ENCODE measurements at places on chromosomes 7 and 10. TPM values are rescaled to one million over a fixed set of nuclear protein-coding genes. Genes with fewer than 3 reads are reported as not detected.

Gene WASHC2C
- total RNA-seq: 33.8 TPM

Gene CYP2C9
- not detected for total RNA-seq

Gene SPDYE1
- not detected for total RNA-seq

Gene ARID5B
- total RNA-seq: 1.1 TPM

Gene THSD7A
- total RNA-seq: 1.2 TPM

DNA sequence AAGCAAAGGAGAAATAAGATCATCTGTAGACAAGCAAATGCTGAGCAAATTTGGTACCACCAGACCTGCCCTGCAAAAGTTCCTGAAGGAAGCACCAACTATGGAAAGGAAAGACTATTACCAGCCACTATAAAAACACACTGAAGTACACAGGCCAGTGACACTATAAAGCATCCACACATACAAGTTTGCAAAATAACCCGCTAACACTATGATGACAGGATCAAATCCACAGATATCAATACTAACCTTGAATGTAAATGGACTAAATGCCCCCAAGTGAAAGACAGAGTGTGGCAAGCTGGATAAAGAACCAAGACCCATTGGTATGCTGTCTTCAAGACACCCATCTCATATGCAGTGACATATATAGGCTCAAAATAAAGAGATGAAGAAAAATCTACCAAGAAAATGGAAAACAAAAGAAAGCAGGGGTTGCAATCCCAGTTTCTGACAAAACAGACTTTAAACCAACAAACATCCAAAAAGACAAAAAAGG, 18.2 kb upstream of the PDK4 start:
- no peak for DNase-seq
- H3K27me3 ChIP-seq: no peaks in the 10 kb centered on the region
- H3K4me3 ChIP-seq: no peak overlapping the region
- no peaks in the 10 kb centered on the region for H3K4me1 ChIP-seq
- no peaks in the 10 kb centered on the region for H3K36me3 ChIP-seq
- no peak overlapping the region for H3K27ac ChIP-seq

- no peak overlapping the region for H3K27ac ChIP-seq
- H3K4me1 ChIP-seq: no peaks in the 10 kb centered on the region
- H3K27me3 ChIP-seq: no peaks in the 10 kb centered on the region
- DNase-seq: peak; percentile 97
- no peaks in the 10 kb centered on the region for H3K36me3 ChIP-seq
- no peak overlapping the region for H3K4me3 ChIP-seq
Measured at GRCh38 chr10:44857363-44858016, 53.6 kb upstream of the TMEM72 start.

GRCh38 chr10:43461950-43462349, 25.0 kb downstream of the ZNF487 start:
- peaks cover 5% of the 10 kb centered on the region for H3K4me1 ChIP-seq
- no peaks in the 10 kb centered on the region for H3K27me3 ChIP-seq
- no peak overlapping the region for H3K4me3 ChIP-seq
- no peaks in the 10 kb centered on the region for H3K36me3 ChIP-seq
- H3K27ac ChIP-seq: no peak overlapping the region

DNA sequence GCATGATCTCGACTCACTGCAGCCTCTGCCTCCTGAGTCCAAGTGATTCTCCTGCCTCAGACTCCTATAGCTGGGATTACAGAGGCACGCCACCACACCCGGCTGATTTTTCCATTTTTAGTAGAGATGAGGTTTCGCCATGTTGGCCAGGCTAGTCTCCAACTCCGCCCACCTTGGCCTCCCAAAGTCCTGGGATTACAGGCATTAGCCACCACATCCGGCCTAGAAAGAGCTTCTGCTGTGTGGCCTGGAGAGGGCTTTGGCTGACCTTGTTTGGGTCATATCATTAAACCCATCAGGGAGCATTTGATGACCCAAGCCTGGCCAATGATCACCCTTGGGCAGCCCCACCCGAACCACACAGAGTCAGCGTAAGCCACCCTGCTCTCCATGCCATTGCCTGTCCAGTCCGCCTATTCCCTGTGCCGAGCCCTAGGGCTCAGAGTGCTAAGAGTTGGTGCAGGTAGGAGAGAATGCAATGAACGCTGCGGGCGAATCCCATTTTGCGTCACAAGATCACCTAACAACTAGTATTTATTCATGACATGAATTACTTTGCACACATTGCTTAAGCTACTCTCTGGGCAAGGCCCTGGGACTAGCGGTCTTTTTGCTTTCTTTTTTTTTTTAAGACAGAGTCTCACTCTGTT, 22.3 kb upstream of the GDI2 start:
- H3K27ac ChIP-seq: no peak overlapping the region
- no peaks in the 10 kb centered on the region for H3K27me3 ChIP-seq
- no peaks in the 10 kb centered on the region for H3K36me3 ChIP-seq
- DNase-seq: no peak

DNA sequence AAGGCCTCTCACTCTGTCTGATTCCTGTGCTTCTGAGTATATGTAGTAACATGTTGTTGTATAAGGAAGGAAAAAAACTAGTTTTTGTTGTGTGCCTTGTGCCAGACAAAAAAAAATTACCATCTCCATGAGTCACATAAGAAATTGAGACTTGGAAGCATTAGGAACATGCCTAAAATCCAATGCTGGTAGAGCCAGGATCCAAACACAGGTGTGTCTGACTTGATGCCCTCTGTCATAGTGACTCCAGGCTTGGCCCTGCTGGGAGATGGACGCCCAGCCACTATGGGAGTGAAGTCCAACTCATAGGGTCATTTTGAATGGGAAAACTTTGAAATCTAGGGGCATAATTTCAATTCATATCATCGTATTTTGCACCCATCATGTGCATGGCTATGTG, 38.0 kb downstream of the PYROXD2 start:
- H3K4me1 ChIP-seq: peaks cover 2% of the 10 kb centered on the region
- DNase-seq: no peak
- H3K27ac ChIP-seq: no peak overlapping the region
- no peaks in the 10 kb centered on the region for H3K36me3 ChIP-seq
- no peaks in the 10 kb centered on the region for H3K27me3 ChIP-seq

- DNase-seq: no peak
- no peaks in the 10 kb centered on the region for H3K36me3 ChIP-seq
- no peaks in the 10 kb centered on the region for H3K4me1 ChIP-seq
- H3K4me3 ChIP-seq: no peak overlapping the region
- no peak overlapping the region for H3K27ac ChIP-seq
Measured at GRCh38 chr10:20474064-20474463, 423.0 kb downstream of the NEBL start.

GRCh38 chr10:84135836-84136235, 3.5 kb upstream of the GHITM start:
- no peak overlapping the region for H3K4me3 ChIP-seq
- peaks cover 4% of the 10 kb centered on the region for H3K4me1 ChIP-seq
- DNase-seq: no peak
- no peaks in the 10 kb centered on the region for H3K36me3 ChIP-seq

DNA sequence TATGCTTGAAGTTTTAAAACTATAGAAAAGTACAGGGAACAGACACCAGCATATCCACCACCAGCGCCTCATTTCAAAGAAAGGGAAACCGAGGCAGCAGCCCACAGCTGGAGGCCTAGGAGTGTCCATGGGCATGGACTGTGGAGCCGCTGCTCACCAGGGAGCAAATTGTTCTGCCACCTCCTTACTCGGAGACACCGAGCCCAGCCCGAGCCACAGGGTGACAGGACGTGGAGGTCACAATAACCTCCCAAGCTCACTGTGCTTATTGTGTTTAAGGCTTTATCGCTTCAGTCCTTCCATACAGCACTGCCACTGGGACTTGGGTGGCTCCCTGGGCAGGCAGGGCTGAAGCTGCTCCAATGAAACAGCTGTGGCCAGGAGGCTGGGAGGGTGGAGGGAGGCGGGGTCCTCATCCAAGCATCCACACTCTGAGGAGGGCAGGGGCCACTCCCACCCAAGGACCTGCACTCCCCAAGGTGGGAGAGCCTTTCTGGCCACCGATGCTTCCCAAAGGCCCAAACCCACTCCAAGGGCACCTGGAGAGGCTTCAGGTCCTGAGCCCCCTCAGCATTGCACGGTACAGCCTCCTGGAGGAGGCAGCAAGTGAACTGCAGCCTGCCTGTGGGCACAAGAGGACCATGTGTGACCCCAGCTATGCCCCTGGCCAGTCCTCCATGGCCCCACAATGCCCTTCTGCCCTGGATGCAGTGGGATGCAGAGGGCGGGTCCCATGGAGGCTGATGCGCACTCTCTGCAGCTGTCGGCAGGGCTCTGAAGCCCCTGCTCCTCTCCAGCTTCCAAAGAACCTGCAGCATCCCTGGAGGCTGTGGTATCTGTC, 38.7 kb upstream of the RET start:
- peak; percentile 38 for DNase-seq
- H3K36me3 ChIP-seq: no peaks in the 10 kb centered on the region
- H3K27ac ChIP-seq: no peak overlapping the region
- no peaks in the 10 kb centered on the region for H3K27me3 ChIP-seq
- no peaks in the 10 kb centered on the region for H3K4me1 ChIP-seq

DNA sequence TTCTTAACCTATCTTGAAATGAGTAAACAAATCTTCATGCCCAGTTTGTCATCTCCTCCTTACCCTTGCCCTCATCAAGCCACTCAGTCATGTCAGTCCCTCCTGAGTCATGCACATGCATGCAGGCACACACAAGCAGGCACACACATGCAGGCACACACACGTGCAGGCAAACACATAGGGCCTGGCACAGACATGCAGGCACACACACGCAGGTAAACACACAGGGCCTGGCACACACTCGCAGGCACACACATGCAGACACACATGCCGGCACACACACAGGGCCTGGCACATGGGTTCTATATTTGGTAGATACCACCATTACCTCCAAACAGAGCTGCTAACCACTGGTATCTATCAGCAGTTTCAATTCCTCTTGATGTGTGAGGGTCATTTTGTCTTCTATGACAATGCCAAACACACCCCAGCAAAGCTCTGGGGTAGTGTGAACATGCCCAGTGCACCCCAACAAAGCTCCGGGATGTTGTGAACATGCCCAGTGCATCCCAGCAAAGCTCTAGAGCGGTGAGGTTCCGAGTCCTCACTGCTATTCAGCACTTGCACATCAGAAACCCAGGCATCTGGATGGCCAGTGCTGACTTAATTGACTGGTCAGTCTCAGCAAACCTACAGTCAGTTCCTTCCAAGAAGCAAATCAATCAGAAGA, 563.8 kb downstream of the PTPRN2 start:
- no peak overlapping the region for H3K27ac ChIP-seq
- no peak overlapping the region for H3K4me3 ChIP-seq
- 0 out of 2 replicates have a peak, but pooled peaks cover 3% of the 10 kb centered on the region for H3K27me3 ChIP-seq
- H3K36me3 ChIP-seq: no peaks in the 10 kb centered on the region
- 0 out of 2 replicates have a peak, but pooled peaks cover 4% of the 10 kb centered on the region for H3K4me1 ChIP-seq

DNA sequence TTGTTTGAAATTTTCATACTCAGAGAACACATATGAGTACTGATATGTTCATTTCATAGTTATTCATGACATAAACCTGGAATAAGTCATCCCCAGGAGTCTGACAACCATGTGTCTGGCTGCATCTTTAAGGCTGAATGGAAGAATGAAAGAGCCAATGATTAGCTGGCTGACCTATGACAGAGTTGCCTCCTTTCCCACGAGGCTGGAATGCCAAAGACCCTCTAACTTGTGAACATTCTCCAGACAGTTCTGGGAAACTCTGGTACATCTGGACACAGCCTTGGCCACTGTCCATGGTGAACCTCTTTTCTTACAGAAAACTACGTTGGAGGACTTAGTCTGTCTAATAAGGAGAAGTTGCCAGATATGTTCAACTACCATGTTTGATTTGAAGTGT, 380.8 kb upstream of the MKI67 start:
- no peak overlapping the region for H3K27ac ChIP-seq
- H3K4me1 ChIP-seq: no peaks in the 10 kb centered on the region

GRCh38 chr10:104036069-104036384, 49.7 kb downstream of the COL17A1 start:
- H3K36me3 ChIP-seq: no peaks in the 10 kb centered on the region
- H3K4me3 ChIP-seq: no peak overlapping the region
- no peaks in the 10 kb centered on the region for H3K27me3 ChIP-seq
- peaks cover 15% of the 10 kb centered on the region for H3K4me1 ChIP-seq

DNA sequence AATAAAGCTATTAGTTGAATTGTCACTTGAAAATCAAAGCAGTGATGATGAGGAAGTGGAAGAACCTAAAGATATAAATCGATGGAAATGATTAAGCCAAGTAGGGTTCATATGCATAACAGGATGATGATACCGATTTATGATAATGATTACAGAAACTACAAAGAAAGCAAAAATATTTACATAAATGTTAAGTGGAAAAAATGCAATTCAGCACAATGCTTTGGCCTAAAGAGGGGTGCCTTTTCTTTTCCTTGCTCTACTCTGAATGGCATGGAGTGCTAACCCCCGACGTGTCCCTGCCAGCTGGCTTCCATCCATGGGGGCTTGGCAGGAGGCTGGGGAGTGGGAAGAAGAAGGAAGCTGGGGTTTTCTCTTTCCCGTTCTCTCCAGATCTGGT, 240.3 kb downstream of the GATA3 start:
- H3K36me3 ChIP-seq: no peaks in the 10 kb centered on the region
- H3K4me3 ChIP-seq: no peak overlapping the region
- DNase-seq: no peak
- H3K4me1 ChIP-seq: no peaks in the 10 kb centered on the region
- no peak overlapping the region for H3K27ac ChIP-seq

DNA sequence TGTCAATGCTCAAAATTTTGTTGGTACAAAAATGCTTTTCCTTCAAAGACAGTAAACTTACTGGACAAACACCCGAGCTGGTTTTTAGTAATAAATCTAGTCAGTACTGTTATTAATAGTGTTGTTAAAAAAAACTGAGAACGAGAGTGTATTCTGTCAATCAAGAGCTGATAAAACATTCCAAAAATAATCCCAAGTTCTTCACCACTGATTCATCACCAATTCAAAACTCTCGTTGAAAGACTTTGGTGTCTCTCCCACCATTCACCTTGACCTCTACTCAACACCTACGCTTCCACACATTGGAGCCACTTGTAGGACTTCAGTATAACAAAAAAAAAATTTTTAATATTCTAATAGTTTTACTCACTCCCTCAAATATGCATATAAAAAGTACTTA, 279.2 kb downstream of the PARD3 start:
- H3K27me3 ChIP-seq: no peaks in the 10 kb centered on the region
- H3K36me3 ChIP-seq: no peaks in the 10 kb centered on the region
- H3K4me3 ChIP-seq: no peak overlapping the region
- H3K4me1 ChIP-seq: 0 out of 2 replicates have a peak, but pooled peaks cover 7% of the 10 kb centered on the region
- DNase-seq: no peak

- no peaks in the 10 kb centered on the region for H3K36me3 ChIP-seq
- no peak for DNase-seq
- H3K4me3 ChIP-seq: no peak overlapping the region
- H3K27ac ChIP-seq: no peak overlapping the region
Measured at GRCh38 chr7:47322731-47323130, 259.2 kb downstream of the TNS3 start.
